Stimulated activated CD4-positive, alpha-beta T cell treated with anti-CD3 and anti-CD28 coated beads, Interleukin-4, amount 100 ng/mL, for 4 hours (primary cell): ENCODE measurements at places on chromosomes 4 and X.

- DNase-seq, result no peak
These were observed 107.9 kb downstream of the PALLD start for GRCh38 chr4:168604496-168605373.

- no peak for DNase-seq
These were observed 28.7 kb downstream of the TMEM31 start for GRCh38 chrX:103739421-103739820.

- DNase-seq, result no peak
These were observed 117.0 kb downstream of the KDR start for GRCh38 chr4:55008166-55009056.

DNA sequence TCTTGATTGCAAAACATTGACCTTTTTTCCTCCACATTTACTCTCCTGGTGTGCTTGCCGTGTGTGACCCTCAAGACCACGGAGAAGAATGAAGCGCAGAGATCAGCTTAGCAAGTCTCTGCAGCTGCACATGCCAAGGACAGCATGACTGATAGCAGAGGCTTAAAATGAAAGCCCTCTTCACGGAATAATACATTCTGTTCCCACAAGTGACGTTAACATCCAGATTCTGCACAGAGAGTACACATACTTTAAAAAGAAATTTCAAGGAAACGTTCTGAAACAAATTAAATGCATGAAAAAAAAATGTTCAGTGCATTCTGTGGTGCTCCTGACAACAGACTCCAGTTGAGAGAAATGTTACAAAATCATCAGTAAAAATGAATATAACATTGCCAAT is 60.9 kb downstream of the SLC7A11 start:
- DNase-seq, result no peak

DNA sequence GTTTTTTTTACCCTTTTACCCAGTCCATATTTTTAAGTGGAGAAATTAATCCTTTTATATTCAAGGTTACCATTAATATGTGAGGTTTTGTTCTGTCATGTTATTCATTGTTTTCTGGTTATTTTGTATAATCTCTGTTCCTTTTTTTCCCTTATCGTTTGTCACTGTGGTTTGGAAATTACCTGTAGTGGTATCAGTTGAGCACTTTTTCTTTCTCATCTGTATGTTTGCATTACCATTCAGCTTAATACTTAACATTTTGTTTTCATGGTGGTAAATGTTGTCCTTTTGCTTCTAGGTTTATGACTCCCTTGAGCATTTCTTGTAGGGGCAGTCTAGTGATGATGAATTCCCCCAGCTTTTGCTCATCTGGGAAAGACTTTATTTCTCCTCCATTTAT is 6.6 kb downstream of the ETDC start:
- no peak for DNase-seq

DNA sequence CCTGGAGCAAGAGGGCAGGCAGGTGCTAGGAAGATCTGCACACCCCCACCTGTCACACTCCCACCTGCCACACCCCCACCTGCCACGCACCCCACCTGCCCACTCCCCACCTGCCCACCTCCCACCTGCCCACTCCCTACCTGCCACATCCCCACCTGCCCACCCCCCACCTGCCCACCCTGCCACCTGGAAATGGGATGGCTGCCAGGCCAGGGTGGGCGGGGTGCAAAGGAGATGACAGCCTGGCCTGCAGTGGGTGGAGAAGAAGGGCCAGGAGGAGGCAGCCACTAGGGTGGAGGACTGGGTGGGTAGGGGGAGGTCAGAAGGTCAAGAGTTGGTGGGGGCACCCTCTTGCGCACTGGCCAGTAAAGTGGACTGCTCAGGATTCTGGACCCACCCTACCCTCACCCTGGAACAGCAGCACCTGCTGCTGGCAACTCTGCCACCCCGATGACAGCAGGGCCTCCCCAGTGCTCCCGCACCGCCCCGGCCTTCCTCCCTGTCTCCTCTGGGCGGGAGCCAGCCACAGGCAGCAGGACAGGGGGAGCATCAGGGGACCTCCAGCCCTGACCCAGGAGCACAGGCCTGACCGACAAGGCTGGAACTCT is 66.8 kb upstream of the NKX1-1 start:
- no peak for DNase-seq

- DNase-seq, result no peak
These were observed 27.0 kb upstream of the PDGFC start for GRCh38 chr4:156998500-156999174.

DNA sequence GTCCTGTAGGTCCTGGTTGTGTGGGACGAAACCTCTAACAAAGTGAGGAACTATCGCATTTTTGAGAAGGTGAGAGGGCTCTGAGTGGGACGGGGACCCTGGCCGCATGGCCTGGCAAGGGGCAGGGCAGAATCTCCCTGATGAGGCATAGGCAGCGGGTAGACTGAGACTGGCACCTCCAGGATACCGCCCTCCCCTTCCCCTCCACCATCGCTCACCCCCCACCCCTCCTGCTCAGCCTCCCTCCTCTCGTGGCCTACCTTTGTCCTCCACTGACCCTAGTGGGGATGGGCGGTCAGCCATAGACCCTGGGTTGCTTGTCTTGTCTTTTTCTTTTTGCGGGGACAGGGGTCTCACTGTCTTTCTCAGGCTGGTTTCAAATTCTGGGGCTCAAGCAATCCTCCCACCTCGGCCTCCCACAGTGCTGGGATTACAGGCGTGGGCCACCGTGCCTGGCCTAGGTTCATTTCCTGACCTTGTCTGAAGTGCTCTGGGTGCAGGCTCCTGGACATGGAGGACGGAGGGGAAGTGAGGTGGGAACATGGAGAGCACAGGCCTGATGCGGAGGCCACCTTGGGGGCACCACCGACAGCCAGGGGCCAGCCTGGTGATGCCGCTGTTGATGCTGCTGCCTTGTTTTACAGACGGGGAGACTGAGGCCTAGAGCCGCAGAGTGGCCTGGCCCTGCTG is 10.5 kb upstream of the ADD1 start:
- no peak for DNase-seq

DNA sequence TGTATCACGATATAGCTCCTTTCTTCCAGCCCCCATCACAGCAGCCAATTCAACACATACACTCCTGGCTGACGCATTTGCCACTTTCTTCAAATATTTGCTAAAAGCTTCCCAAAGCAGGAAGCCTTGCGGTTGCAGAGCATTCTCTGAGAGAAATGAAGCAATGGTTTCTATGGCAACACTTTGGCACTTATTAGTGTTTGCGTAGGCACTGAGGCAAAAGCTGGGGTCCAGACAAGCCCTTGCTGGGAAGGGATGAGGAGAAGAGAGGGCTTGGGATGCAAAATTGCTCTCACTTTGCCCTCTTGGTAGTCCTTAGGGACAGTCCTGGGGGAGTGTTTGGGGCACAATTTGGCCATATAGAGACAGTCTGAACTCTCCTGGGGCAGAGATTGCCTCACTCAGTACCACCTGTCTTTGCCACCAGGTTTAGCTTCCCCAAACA is 55.0 kb upstream of the PAK3 start:
- DNase-seq, result no peak
